Activated CD8-positive, alpha-beta memory T cell treated with anti-CD3 and anti-CD28 coated beads, Interleukin-2, amount 10 ng/mL, durations not matched to agents 7 days and 5 days (primary cell): ENCODE measurements at places on chromosomes 2 and 18.

GRCh38 chr2:141522048-141522447 lies 608.8 kb downstream of the LRP1B start:
- no peak overlapping the region for H3K4me3 ChIP-seq
- H3K36me3 ChIP-seq: no peaks in the 10 kb centered on the region
- no peak for DNase-seq
- no peak overlapping the region for H3K27ac ChIP-seq
- no peaks in the 10 kb centered on the region for H3K27me3 ChIP-seq

DNA sequence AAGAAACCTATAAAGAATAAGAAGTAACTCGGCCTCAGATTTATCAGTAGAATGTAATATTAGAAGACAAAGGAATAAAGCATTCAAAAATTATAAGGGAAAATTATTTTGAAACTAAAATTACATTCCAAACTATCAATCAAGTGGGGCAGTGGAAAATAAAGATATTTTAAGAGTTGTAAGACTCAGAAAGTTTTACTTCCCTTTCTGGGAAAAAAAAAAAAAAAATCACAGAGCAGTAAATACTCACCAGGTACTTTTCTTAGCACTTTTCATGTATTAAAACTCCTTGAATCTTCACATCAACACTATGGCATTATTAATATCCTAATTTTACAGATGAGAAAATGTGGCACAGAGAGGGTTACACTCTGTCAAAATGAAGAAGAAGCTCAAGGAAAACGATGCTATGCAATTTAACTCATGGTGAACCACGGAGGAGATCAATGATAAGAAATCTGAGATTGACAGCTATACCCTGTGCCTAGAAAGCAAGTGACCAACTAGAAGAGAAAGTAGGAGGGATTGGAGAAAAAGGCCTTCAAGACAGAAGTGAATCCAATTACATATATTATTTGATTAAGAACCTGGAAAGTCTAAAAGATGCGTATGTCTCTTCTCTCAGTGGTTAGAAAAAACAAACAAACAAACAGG lies 238.9 kb upstream of the ID2 start:
- DNase-seq: no peak
- peaks cover 24% of the 10 kb centered on the region for H3K36me3 ChIP-seq
- H3K4me3 ChIP-seq: no peak overlapping the region
- no peak overlapping the region for H3K27ac ChIP-seq

DNA sequence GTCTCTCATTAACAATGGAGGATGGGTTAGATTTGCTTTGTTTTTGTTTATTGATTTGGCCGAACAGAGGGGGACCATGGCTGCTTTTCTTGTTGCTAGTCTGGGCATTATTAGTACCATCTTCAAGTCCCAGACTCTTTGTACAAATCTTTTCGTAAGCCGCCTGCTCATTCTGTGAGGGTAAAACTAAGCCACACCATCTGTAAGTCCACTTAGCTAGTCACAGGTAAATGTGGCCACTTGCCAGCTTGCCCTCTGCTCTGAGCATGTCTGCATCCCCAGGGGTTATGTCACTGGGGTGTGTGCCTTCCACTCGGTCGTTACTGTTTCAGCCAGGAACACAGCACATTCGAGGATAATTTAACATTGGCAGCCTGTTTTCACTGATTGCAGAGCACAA lies 85.6 kb downstream of the SMIM21 start:
- no peaks in the 10 kb centered on the region for H3K27me3 ChIP-seq
- no peaks in the 10 kb centered on the region for H3K4me1 ChIP-seq
- no peak overlapping the region for H3K27ac ChIP-seq
- H3K36me3 ChIP-seq: no peaks in the 10 kb centered on the region
- H3K4me3 ChIP-seq: no peak overlapping the region

DNA sequence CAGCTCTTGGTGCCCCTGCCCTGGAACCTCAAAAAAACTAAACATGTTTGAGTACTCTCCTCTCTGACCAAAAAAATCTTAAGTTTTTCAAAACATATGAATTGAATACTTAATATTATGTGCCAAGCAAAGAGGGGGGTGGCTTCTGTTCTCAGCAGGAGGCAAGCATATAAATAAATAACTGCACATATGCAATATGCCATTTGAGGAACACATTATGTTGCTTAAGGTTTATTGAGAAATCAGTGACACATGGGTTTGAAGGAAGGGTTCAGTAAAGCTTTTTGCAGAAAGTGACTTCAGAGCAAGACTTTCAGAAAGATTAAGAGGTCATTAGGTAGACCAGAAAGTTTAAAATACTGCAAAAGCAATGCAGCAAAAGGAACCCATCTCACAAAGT lies 429.2 kb downstream of the TDRD15 start:
- H3K4me1 ChIP-seq: no peaks in the 10 kb centered on the region
- H3K4me3 ChIP-seq: no peak overlapping the region
- no peak for DNase-seq

- no peak for DNase-seq
- H3K27ac ChIP-seq: no peak overlapping the region
- H3K27me3 ChIP-seq: no peaks in the 10 kb centered on the region
- H3K4me3 ChIP-seq: no peak overlapping the region
- H3K36me3 ChIP-seq: peaks cover 18% of the 10 kb centered on the region
These were observed 57.0 kb upstream of the ACYP2 start for GRCh38 chr2:54058449-54058848.

DNA sequence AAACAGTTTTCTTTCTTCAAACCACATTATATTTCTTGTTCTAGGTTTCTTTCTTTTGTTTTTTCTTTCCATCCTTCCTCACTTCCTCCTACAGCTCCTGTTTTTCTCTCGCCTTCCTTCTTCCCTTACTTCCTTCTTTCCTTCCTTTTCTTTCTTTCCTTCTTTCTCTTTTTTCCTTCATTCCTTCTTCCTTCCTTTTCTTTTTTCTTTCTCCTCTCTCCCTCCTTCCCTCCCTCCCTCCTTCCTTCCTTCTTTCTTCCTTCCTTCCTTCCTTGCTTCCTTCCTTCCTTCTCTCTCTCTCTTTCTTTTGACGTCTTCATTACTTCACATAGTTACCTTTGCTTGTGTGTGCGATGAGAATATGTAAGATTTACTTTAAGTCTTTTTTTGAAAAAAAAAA lies 470.0 kb upstream of the FSIP2 start:
- no peak overlapping the region for H3K27ac ChIP-seq
- no peaks in the 10 kb centered on the region for H3K36me3 ChIP-seq
- no peaks in the 10 kb centered on the region for H3K27me3 ChIP-seq
- H3K4me3 ChIP-seq: no peak overlapping the region

GRCh38 chr18:35526495-35527059 lies 28.8 kb upstream of the INO80C start:
- H3K36me3 ChIP-seq: peaks cover 3% of the 10 kb centered on the region
- DNase-seq: no peak
- no peak overlapping the region for H3K4me3 ChIP-seq
- H3K27me3 ChIP-seq: peaks cover 26% of the 10 kb centered on the region
- peaks cover 6% of the 10 kb centered on the region for H3K4me1 ChIP-seq

GRCh38 chr2:10424051-10424450 lies 24.1 kb downstream of the ODC1 start:
- H3K4me3 ChIP-seq: no peak overlapping the region
- no peaks in the 10 kb centered on the region for H3K36me3 ChIP-seq
- H3K4me1 ChIP-seq: no peaks in the 10 kb centered on the region
- no peaks in the 10 kb centered on the region for H3K27me3 ChIP-seq
- DNase-seq: no peak
- H3K27ac ChIP-seq: no peak overlapping the region

DNA sequence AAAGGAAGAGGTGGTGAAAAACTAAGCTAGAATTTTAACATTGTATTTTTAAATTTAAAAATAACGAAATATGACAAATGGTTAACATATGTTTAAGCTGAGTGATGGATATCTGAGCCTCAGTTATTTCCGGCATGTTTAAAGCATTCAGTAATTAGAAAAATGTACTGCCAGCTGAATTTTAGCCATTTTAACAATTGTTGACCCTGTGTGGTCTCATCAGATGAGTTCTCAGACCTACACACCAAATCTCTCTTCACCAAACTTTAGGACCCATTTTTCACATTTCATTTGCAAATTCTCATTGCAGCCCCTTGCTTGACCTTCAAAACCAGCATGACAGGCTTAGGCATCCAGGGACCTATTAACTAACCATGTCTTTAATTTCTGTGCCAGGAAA lies 91.5 kb upstream of the RGPD4 start:
- no peaks in the 10 kb centered on the region for H3K27me3 ChIP-seq
- no peaks in the 10 kb centered on the region for H3K4me1 ChIP-seq
- no peak overlapping the region for H3K4me3 ChIP-seq
- H3K27ac ChIP-seq: no peak overlapping the region
- H3K36me3 ChIP-seq: no peaks in the 10 kb centered on the region

DNA sequence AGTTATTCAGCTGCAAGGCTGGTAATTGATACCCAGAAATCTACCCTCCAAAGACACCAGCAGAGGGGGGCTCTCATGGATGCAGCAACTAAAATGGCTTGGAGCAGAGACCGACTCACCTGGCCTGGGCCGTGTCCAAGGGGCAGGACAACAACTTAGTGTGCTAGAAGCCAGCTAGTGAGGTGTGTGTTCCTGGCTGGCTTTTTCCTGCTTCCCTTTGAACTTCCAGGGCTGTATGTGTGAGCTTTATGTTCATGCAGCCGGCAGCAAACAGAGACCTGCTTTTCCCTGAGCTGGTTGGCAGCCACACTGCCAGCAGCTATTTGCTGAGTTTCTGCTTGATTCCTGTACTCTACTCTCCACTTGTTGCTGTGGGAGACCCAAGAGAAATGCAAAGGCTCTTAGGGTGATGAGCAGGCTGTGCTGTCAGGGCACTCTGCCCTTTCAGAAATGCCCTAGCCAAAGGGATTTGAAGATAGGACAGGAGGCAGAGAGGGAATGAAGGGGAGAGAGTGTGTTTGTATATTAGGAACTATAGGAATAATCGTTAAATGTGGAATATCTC lies 23.7 kb upstream of the GRP start:
- H3K4me3 ChIP-seq: no peak overlapping the region
- DNase-seq: no peak
- peaks cover 37% of the 10 kb centered on the region for H3K27me3 ChIP-seq
- no peak overlapping the region for H3K27ac ChIP-seq

DNA sequence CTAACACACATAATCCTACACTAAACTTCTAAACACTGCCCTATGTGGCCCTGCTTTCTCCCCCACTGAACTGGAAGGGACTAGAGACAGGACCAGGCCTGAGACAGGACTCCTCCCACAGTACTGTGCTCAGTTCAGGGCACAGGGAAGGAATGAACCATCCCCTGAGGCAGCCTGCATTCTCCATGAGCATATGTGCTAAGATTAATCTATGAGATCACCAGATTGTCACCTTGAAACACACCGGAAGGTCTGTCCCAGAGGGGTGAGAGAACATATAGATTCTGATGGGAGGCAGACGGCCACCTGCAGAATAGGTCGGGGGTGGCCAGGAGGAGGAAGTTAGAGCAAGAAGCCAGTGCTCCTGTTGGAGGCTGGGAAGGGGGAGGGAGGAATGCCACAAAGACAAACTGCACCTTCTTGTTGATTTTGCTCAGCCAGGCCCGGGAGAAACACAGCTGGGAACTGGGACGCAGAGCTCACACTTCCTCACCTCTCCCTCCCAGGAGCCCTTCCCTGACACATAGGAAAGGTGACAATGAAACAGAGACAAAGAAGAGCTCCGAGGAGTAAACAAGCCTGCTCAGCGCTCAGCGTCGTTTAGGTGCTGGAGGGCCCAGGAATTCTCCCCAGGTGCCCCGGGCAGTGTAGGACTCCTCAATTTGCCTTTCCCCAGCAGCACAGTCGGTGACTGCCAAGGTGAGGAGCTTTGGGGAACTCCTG lies 52.1 kb downstream of the ZBTB7C start:
- no peaks in the 10 kb centered on the region for H3K36me3 ChIP-seq
- peaks cover 12% of the 10 kb centered on the region for H3K27me3 ChIP-seq
- no peak overlapping the region for H3K4me3 ChIP-seq
- no peak overlapping the region for H3K27ac ChIP-seq
- DNase-seq: no peak
- no peaks in the 10 kb centered on the region for H3K4me1 ChIP-seq

DNA sequence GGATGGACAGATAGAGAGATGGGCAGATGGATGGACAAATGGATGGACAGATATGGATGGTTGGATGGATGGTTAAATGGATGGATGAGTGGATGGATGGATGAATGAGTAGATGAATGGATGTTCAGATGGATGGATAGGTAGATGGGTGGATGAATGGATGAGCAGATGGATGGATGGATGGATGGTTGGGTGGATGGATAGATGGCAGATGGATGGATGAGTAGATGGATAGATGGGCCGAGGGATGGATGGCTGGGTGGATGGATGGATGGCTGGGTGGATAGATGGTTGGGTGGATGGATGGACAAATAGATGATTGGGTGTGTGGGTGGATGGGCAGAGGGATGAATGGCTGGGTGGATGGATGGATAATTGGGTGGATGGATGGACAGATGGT lies 98.9 kb upstream of the OTOS start:
- peaks cover 10% of the 10 kb centered on the region for H3K27me3 ChIP-seq
- no peak overlapping the region for H3K27ac ChIP-seq
- H3K4me1 ChIP-seq: no peaks in the 10 kb centered on the region
- no peak for DNase-seq

- H3K4me1 ChIP-seq: peaks cover 2% of the 10 kb centered on the region
- no peak overlapping the region for H3K27ac ChIP-seq
- H3K4me3 ChIP-seq: no peak overlapping the region
- no peaks in the 10 kb centered on the region for H3K36me3 ChIP-seq
- no peak for DNase-seq
These were observed 54.5 kb upstream of the DAPL1 start for GRCh38 chr2:158740621-158741020.
